Calu3 (cell line): ENCODE measurements at places on chromosomes 6 and 20.

DNA sequence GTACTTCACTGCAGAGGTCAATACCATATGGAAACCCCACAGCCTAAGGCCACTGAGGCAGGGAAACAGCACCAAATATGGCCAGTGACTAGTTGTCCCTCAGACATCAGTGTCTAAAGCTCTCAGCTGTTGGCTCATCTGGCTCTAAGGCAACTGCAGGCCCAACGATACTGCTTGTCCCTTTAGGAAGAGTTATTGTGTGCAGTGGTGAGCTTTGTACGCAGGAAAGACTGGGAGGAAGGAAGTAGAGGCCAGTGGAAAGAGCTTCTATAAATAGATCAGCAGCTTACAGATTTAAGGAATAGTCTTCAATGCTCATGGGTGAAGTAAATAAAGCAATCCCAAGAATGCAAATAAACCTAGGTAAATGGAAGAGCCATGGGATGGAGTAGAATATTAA, 29.3 kb downstream of the DNAAF9 start:
- DNase-seq: no peak

DNA sequence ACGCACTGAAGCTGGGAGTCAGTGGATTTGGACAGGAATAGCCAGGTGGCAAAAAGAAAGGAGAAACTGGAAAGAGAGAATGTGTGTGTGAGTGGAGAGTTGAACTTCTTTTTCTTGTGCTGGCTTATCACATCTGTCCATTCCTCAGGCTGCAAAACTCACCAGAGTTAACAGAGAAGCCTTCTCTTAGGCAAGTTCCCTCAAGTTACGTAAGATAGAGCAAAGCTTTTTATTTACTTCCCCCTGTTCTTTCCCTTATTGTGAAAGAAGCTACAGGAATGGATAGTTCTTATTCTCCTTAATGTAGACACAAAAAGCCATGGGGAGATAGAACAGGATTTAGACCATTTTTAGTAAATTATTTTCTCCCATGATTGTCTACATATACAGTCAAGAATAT, 188.6 kb downstream of the BMP2 start:
- DNase-seq: no peak

- no peak for DNase-seq
Observed at GRCh38 chr6:136307351-136307750, 17.7 kb upstream of the BCLAF1 start.

DNA sequence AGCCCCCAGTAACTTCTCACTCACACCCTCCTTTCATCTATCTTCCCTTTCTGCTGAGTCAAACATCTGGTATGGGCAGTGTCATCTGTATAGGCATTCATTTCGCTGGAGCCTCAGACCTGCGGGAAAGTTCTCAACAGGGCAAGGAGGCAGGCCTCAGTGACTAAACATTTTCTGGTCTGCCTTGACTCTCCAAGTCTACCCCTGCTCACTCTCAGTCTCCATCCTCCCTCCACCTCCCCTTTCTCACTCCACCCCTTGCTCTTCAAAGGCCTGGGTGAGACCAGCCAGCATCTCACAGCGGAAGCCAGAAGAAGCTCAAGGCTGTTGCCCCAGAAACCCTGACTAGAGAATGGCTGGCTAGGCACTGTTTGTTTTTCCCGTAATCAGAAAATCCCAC, 105.0 kb upstream of the BEND6 start:
- DNase-seq: no peak

GRCh38 chr6:165317723-165318122, 8.3 kb upstream of the C6orf118 start:
- no peak for DNase-seq

GRCh38 chr6:49557177-49557576, 6.7 kb downstream of the C6orf141 start:
- no peak for DNase-seq

DNA sequence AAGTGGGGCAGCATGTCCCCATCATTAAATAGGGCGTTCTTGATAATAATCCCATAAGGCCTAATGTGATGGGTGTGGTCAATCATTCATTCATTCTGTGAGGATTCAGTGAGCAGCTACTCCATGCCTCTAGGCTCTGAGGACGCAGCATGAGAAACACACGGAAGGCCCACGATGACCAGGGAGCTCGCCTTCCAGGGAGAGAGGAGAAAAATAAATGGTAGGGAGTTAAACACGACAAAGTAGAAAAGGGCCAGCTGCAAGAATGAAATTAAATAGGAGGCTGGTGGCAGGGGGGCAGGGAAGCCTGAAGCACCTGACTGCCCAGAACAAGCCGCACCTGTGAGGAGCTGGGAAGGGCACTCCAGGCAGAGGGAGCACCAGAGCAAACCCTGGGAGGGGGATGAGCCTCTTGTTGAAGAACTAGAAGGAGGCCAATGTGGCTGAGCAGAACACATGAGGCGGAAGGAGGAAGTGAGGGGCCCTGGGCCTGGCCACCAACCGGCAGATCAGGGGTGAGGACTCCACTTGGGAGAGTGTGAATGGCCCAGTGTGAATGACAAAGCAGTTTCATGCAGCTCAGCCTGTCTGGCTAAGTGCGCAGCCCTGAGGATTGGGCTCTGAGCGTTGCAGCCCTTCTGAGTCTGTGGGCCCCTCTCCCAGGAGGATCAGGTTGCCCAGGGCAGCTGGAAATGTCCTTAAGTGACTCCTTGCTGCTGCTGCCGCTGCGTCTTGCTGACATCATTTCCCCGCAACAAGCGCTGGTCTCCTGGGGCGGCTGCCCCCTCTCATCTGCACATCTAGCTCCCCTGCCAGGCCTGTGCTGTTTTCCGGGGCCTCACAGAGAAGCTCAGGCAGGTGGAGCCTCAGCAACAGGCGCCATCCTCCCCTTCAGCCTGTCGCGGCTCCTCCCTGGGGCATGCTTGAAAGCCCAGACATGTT, 99.9 kb downstream of the CDH26 start:
- no peak for DNase-seq

- no peak for DNase-seq
Observed at GRCh38 chr6:106249658-106250057, 75.9 kb downstream of the ATG5 start.

DNA sequence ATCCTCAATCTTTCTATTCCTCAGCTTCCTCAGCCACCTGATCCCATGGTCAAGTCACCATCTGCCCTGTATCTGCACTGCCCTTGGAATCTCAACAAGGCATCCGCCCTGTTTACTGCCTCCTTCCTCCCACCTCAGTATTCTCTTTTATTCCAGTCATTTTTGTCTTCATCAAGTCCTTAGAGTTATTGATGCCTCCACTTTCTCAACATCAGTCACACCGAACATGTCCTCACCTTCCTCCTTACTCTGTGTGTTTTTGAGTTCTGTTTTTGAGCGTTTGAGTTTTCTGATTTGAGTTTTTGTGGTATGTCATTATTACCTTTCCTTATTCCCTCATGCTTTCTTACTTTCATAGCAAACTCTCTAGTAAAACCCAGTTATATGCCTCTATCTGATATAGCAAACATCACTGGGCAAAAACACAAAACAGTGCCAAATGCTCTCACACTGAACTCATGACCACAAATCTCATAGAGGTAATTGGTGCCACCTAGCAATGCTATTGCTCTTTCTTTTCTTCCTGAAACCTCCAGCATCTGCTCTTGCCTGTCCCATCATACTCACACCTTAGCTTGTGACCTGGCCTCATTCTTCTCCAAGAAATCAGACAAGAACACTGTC, 11.8 kb upstream of the GNRH2 start:
- no peak for DNase-seq

DNA sequence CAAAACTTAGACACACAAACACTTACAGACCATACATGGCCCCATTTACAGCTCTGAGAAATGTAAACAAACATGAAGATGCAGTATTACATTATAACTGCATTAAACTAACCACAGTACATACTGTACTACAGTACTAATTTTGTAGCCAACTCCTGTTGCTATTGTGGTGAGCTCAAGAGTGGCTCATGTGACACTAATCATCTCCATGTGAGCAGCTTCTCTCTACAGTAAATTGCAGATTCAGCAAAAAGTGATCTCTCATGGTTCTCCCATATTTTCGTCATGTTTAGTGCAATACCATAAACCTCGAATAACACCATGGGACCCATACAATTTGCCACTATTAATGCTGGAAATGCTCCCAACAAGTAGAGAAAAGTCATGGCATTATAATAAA, 860.4 kb downstream of the EPHA7 start:
- no peak for DNase-seq

- no peak for DNase-seq
Observed at GRCh38 chr6:19159561-19159960, 677.6 kb upstream of the ID4 start.

GRCh38 chr6:138266095-138266494, 47.8 kb upstream of the PBOV1 start:
- DNase-seq: no peak

GRCh38 chr6:129243377-129243776, 360.4 kb downstream of the LAMA2 start:
- no peak for DNase-seq

GRCh38 chr6:56890066-56890465, 64.8 kb upstream of the BEND6 start:
- no peak for DNase-seq

DNA sequence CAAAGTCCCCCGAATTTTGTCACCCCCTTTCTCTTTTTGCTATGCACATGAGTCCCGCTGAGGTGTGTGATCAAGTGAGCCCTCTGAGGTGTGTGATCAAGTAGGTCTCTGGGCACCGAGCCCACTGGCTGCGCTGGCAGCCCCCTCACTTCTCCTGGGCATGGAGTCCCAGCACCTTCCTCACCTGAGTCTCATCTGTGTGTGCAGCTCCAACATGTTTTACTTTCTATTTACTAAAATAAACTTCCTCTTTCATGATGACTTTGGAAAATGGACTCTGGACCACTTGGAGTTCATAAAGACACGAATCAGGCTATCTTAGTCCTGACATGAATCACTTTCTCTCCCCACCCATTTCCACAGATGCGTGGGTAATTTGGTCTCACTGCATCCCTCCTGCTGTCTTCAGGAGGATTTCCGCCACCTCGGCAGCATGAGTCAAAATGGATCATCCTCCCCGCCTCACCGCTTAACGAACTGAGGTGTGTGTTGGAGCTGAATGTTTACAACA, 39.8 kb downstream of the PRDM1 start:
- DNase-seq: no peak

DNA sequence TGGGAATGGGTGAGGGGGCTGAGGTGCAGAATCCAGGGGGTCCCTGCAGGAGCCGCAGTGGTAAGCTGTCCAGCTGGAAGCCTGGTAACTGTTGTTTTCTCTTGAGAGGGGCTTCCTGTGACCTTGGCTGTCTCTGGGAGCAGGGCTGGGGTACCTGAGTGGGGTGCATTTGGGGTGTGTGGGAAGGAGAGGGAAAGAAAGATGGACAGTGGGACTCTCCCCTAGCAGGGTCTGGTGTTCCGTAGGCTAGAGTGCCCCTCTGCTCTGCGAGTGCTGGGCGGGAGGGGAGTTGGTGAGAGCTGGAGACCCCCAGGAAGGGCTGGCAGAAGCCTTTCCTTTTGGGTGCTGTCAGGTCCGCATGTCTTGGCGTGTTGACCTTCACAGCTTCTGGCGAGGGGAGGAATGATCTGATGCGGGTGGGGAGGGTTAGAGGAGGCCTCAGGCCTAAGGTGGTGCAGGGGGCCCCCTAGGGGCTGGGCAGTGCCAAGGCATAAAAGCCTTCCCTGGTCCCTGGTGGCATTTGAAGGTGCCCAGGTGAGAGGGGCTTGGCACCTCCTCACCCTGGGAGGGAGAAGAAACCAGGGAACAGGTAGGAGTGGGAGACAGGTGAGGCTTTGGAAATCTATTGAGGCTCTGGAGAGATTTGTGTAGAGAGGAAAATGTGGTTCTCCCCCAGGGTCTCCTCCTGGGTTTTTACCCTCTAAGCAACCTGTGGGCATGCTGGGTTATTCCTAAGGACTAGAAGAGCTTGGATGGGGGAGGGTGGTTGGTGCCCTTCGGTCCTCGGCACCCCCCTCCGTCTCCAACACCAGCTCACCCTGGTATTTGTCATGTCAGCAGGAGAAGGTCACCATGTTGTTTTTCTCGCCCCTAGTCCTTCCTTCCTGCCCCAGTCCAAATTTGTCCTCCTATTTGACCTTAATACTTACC, 3.3 kb downstream of the VEGFA start:
- DNase-seq: peak; percentile 92

DNA sequence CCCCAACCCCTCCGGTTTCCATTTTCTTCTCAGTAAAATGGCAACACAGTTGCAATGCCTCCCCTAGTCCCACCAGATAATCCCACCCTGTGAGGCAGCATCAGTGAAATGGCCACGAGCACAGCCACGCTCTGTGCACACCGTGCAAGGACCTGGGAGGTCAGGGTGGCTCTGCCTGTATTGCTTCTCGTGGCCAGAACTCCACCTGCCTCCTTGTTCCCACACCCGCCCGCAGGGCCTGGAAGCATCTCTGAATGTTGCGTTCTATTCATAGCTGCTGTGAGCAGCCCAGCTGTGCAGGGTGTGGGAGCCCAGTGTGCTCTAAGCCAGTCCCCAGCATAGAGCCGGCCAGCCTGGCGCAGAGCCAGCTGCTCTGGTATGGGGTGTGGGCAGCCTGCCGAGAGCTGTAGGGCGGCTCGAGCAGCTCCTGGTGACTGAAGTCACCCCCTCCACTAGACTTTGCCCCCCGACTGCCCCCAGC, 161.1 kb downstream of the DLL1 start:
- DNase-seq: peak; percentile 70

- DNase-seq: no peak
Observed at GRCh38 chr6:16974704-16975359, 127.0 kb upstream of the STMND1 start.

GRCh38 chr6:36364669-36365479, 22.6 kb downstream of the ETV7 start:
- DNase-seq: peak; percentile 70

DNA sequence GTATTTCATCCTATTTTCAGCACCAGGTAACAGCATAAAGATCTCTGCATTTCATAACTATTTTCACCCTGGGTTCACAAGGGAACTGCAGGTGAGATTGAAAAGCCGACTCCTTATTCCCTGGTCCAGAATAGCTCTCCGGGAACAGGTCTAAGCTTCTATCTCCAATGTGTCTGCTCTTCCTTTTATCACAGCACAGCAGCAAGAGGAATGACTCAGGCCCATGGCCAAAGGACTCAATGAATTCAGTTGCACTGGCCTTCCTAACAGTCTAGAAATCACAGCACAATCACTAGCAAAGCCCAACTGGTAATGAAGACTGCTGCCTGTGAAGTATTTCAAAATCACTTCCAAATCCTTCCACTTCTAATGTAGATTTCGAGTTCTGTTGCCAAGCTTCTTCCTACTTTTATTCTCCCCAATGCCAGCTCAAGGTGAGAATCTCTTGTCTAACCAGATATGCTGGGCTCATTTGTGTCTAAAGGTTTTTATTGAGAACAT, 30.7 kb downstream of the HMGN3 start:
- DNase-seq: no peak
